Stimulated activated CD8-positive, alpha-beta memory T cell treated with anti-CD3 and anti-CD28 coated beads, Interleukin-15, amount 100 ng/mL, for 1 hour (primary cell): ENCODE measurements at places on chromosomes 3 and 15.

GRCh38 chr3:152943645-152944044 lies 108.7 kb downstream of the P2RY1 start:
- no peak for DNase-seq

- no peak for DNase-seq
Observed at GRCh38 chr3:11300970-11301369, 28.8 kb downstream of the ATG7 start.

DNA sequence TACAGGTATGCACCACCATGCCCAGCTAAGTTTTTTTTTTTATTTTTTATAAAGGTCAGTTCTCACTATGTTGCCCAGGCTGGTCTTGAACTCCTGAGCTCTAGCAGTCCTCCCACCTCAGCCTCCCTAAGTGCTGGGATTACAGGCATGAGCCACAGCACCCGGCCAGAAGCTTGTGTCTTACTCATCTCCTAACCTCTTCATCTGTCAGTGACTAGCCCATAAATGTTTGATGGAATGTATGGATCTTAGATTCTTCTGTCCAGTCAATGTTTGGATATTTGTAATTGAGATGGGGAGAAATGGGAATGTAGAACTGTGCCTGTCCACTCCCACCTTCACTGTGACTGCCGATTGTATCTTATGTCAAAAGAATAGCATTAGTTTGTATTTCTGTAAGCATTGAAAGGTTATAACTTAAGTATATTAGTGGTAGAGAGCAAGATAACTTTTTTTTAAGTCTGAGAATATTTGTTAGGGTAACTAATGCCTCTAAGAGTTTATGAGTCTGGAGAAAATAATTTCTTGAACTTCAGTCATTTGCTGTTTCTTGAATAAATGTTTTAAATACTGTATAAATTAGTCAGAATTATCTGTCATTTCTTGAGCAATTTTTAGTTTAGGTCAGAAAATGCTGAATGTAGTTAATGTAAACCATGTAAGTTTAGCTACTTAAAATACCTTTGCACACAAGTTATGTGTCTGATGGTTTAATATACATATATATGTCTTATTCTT lies 215.3 kb upstream of the CGNL1 start:
- DNase-seq = no peak

GRCh38 chr3:98548544-98548943 lies 16.8 kb downstream of the GPR15 start:
- DNase-seq = no peak

- no peak for DNase-seq
Observed at GRCh38 chr15:52136442-52136980, 23.9 kb upstream of the BCL2L10 start.

DNA sequence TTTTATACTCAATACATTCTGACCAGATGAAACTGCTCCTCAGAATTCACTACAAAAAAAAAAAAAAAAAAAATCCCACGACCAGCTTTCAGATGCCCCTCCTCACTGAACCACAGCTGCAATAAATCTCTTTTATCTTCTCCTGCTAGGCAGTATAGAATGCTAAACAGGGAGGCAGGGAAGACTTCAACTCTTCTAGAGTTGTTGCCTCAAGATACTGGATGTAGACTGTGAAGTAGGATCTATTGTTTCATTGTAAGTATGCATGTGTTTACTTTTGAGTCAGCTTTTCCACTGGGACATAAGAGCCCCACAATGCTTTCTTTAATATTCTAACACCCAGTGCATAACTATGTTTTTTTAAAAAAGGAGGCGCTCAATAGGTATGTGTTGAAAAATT lies 401.4 kb downstream of the TBL1XR1 start:
- no peak for DNase-seq

- no peak for DNase-seq
Observed at GRCh38 chr3:24981924-24982323, 446.1 kb upstream of the RARB start.

- peak; percentile 38 for DNase-seq
Observed at GRCh38 chr15:76147906-76148570, 88.3 kb downstream of the TMEM266 start.

DNA sequence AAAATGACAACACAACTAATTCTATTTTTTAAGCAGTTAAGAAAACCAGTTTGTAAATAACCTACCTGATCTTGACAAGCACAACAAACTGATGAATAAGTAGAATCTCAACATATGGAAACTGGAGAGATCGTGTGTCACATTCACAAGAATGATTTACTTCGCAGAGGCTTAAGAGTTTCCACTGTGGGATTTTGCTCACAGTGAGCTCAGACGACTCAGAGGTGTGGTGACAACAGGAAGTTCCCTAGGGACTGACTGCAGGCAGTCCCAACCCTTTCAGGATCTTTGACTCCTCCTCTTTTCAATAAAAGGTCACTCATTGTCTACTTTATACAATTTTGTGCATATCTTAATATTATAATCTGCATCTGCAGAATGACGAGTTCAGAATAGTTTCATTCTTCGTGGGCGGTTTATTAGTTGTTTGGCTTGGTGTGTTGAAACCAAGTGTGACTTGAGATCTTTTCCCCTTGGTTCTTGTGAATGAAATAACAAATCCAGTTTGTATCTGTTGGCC lies at the start of gene LIPH:
Gene LIPH, minus strand, starts transcription at position 231 of the 520 bp plus-strand sequence. Its CDS starts 117 bp downstream, at position 114.
- no peak for DNase-seq

GRCh38 chr3:139119331-139120025 lies 74.8 kb upstream of the PRR23C start:
- DNase-seq = no peak

GRCh38 chr15:45751629-45752028 lies 116.8 kb downstream of the SQOR start:
- no peak for DNase-seq

DNA sequence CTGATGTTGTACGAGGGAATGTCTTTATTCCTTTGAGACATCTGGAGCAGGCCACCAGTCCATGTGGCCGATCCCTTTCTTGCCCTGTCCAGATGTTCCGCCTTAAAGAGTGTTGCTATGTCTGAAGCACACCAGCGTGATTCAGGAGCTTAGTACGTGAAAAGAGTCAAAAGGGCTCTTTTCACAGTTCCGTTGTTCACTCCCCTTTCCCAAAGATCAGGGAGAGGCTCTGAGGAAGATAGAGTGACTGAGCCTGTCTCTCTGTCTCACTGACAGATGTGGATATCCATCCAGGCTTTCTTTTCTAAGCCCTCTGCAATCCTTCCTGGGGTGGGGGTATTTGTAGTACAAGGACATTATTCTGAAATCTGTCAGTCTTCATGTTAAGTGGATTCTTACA lies 262.5 kb upstream of the LRTM1 start:
- DNase-seq = no peak

DNA sequence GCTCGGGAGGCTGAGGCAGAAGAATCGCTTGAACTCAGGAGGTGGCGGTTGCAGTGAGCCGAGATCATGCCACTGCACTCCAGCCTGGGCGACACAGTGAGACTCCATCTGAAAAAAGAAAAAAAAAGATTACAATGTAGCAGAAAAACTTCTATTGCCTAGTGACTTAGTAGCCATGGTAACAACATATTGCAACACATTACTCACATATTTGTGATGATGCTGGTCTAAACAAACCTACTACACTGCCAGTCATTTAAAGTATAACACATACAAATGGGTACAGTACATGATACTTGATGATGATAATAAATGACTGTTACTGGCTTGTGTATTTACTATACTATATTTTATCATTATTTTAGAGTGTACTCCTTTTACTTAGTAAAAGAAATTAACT lies 125.6 kb downstream of the PLOD2 start:
- DNase-seq = no peak

- DNase-seq = no peak
Observed at GRCh38 chr15:39752991-39753390, 29.6 kb downstream of the FSIP1 start.

DNA sequence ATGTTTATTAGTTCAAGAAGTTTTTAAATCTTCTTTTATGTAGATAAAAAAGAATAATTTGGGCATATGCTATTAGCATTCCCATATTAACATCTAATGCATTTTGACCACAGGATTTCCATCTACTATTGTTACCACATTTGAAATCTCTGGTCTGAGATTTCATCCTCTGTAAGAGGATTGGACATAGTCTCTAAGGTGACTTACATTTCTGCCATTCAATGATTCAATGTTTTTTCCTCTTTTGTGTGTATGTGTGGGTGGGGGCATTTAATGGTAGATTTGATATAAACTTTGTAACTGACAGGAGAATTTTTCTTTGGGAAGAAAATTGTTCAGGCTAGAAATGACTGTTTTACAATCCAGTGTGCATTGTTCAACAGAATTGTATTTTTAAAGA lies 307.3 kb upstream of the RBMS3 start:
- no peak for DNase-seq

DNA sequence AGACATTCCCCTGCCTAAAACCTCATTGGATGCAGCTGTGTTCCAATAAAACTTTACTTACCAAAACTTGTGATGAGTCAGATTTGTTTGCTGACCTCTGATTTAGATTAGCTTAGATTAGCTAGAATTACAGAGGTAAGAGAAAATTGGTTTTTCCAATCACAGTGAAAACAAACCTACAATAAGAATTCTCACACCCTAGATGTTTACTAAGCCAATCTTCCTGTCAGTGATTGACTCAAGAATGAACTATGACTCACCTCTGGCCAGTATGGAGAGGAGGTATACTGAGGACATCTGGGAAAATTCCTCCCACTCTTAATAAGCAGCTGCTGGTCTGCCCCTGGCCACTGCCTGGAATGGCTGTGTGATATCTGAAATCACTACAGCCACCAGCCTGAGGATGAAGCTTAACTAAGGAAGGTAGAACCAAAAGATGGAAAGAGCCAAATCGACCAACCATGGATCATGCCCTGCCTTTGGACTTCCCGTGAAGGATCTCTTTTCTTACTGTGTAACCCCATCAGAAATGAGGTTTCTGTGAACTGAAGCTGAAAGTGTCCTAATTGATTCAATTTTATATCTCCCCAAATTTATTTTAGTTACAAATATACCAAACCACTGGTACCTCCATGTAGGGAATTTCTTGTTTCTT lies 19.0 kb upstream of the GHSR start:
- DNase-seq = no peak

DNA sequence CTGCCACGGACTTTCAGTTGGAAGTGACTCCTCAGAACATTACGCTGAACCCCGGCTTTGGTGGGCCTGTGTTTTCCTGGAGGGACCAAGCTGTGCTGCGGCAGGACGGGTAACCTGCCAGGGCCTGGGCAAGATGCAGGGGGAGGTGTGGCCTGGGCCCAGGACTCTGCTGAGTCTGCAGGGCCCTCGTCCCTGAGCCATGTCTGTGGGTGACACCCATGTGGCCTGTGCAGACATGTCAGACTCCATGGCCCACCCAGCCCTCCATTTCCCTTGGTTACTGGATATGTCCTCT lies 4.9 kb upstream of the ITIH3 start:
- DNase-seq = no peak

- DNase-seq = no peak
Observed at GRCh38 chr3:51392355-51393133, 1.5 kb downstream of the RBM15B start.

DNA sequence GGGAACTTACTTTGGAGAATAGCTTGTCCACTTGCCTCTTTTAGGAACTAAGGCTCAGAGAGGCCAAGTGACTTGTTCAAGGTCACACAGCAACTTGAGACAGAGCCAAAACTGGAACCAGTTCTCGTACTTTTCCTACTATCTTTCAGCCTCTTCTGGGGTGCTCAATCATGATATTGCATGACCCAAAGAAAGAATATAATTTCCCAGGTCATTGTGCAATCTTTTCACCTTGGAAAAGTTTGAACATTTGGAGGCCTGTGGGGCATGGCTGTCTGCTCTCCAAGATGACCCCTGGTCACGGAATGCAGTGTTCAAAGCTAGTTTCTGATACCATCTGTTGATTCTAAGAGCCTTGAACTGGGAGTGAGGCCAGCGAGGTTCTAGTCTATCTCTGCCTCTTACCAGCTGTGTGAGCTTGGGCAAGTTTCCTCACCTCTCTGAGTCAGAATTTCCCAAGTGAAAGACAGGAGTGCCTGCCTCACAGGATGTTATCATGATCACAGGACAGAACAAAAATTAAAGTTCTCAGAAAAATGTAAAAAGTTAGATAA lies 89.7 kb downstream of the BDH1 start:
- DNase-seq = no peak

DNA sequence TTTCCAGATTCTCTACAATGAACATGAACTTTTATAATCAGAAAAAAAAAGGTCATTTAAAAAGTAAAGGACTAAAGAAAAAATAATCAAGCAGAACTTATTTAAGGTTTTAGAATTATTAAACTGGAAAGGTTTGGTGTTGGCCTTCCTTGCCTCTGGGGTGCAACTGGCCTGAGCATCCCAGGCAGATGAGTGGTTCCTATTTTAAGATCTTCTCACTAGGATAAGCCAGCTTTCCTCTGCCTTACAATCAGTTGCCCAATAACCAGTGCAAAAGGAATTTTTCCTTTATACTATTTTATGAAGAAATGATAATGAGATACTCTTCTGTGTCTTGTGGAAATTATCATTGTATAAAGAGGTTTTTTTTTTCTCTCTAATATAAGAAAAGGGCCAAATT lies 56.6 kb downstream of the SEC22A start:
- no peak for DNase-seq

GRCh38 chr3:28376424-28376823 lies 27.8 kb upstream of the AZI2 start:
- DNase-seq = no peak

DNA sequence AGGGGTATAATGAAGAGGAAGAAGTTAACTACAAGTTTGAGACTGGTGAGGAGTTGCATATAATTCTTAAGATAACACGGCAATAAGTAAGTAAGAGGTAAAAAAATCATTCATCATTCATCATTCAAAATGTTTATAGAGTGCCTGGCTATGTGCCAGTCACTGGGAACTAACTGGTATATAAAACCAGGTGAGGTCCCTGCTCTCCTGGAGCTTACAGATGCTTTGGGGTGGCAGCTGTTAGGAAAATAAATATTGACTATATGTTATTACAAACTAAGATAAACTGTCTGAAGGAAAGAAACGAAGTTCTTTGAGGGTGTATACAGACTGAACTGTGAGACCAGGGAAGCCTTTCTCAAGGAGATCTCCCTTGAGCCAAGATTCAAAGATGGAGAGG lies 2.9 kb downstream of the CASR start:
- DNase-seq = no peak

DNA sequence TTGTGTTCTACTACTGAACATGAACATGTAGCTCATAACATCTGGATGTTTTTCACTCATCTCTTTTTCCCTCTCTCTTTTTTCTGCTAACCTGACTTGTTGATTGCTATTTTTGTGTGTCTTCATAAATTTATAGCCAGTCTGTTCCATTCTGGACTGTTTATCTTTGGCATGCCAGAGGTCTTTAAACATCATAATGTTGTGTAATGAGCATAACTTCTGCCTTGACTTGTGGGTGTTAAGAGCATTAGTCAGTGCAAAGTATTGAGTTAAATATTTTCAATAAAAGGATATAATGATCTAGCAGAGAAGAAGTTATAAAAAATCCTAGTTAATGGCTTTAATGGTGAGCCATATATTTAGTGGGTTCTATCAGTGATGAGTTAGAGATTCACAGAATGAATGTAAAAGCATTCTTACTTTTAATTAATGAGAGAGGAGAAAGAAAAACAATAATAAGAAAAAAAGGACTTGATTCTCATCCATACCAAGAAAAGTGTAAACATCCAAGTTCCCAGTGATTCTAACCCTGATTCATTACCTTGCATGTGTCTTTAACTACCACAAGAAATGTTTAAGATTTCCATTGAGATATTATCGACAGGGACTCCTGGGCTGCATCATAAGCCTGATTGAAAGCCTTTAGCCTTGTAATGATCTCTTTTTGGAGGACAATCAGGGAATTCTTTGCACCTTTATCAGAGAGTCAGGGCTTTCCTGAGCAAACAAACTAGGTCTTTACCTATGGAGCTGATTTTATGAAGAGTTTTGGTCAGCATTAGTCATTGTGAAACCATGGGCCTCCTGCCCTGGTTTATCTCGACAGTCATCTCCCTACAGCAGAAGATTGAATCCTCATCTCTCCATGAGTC lies 22.9 kb downstream of the MITF start:
- no peak for DNase-seq

- no peak for DNase-seq
Observed at GRCh38 chr15:78050441-78050809, 27.1 kb downstream of the TBC1D2B start.
